ENCODE measurements at places on chromosomes 3 and 15. TPM values are rescaled to one million over a fixed set of nuclear protein-coding genes. Genes with fewer than 3 reads are reported as not detected.

GRCh38 chr3:111326144-111326995 is 215.6 kb upstream of the CD96 start:
- DNase-seq: no peak

Gene CAMK2N2
- total RNA-seq: 4.5 TPM

GRCh38 chr3:197224034-197224444 is 74.4 kb downstream of the DLG1 start:
- peak; percentile 5 for DNase-seq

Gene CCDC80
- 2.9 TPM for total RNA-seq

All from frontal cortex (tissue), 4 donors.